Foreskin keratinocyte (primary cell): ENCODE measurements at places on chromosomes 2 and 18. TPM values are rescaled to one million over a fixed set of nuclear protein-coding genes. Genes with fewer than 3 reads are reported as not detected.
A peak's percentile ranks its signal among the peaks of the same experiment; 100 is the strongest.

NR4A2 gene
- total RNA-seq = 0.31 and 0.32 TPM in 2 replicates

REG3A gene
- not detected in 2 replicates for total RNA-seq

FHOD3 gene
- total RNA-seq = 12.7 and 13.9 TPM in 2 replicates

PSMA8 gene
- total RNA-seq = not detected in 2 replicates

GRCh38 chr2:191800874-191801273, 46.0 kb downstream of the CAVIN2 start:
- DNase-seq = peak; percentile 47

GRCh38 chr18:76432274-76432755, 62.7 kb downstream of the ZNF516 start:
- DNase-seq = no peak

GRCh38 chr18:57780706-57781347, 22.3 kb downstream of the ATP8B1 start:
- peak; percentile 47 for DNase-seq

- DNase-seq = no peak
These were observed 201.8 kb upstream of the LYPD1 start for GRCh38 chr2:132871831-132872230.

DNA sequence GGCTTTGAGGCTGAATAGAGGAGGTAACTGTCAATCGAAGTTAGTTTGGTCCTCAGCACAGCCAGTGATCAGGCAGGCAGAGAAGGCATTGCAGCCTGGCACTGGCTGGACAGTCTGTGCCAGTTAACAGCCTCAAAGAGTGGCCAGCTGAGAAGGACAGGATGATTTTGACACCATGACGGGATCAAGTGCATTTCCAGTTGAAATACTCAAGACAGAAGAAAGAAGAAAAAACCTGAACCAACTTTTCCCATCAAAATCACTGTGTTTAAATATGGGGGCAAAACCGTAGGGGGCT, 96.7 kb upstream of the ZCCHC2 start:
- no peak for DNase-seq

DNA sequence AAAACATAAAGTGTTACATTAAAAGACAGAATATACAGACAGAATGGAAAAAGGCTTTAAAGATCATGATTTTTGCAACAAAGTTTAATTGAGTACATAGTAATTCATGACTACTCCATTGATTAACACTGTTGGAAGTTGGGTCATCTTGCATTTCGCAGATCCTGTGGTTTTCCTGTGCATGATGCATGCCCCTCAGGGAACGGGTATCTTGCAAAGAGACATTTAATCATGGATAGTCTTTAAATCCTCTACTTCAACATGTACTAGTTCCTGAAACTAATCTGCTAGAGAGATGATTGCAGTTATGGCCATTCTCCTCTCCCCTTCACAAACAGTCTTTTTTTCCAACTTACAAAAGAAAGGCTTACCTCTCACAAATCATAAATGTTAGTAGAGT, 155.6 kb upstream of the DSEL start:
- peak; percentile 65 for DNase-seq

DNA sequence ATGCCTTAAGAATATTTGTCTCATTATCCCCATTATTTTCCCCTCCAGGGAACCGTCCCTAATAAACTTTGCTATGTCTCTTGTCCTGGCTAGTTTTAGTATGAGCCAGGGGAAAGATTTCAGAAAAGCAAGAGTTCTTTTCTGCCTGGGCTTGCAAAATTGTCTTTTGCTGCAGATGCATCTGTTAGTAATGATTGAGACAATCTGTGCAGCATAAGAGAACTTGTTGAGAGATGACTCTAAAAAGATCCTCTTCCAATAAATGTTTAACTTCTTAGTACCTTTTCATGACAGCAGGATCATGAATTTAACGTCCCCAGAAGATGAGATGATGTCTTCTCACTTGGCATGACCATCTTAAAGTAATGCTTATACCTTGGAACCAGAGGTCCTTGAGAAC, 172.5 kb upstream of the CREB1 start:
- peak; percentile 39 for DNase-seq

DNA sequence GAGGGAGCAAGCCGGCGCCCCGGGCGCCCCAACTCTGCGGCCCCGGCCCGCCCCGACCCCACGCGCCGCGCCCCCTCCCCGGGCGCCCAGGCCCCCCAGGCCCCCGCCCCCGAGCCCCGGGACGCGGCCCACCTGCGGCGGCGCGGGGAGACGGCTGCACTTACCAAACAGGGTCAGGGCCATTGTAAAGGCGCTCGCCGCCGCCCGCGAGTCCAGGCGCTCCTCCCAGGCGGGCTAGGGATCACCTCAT, 526 bp downstream of the CHN1 start:
- DNase-seq = no peak

GRCh38 chr2:234630801-234631261, 133.9 kb upstream of the ARL4C start:
- DNase-seq = no peak

GRCh38 chr2:10957391-10957790, 45.7 kb downstream of the KCNF1 start:
- no peak for DNase-seq

DNA sequence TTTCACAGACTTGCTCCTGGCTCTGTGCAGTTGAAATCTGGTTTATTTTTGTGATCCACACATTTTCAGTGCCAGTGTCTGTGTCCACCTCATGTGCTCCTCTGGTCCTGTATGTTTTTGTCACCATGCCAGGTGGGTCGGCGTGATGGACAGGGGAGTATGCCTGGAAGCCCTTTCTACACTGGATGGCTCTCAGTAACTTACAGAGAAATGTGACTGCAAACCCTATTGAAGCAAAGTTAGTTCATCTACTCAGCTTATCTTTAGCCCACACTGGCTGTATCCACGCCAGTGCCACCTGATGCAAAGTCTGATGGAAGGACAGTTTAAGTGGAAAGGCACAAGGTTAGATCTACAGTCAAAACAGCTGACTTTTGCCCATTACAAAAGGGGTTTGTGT, 4.3 kb downstream of the IMPA2 start:
- no peak for DNase-seq

GRCh38 chr18:6269660-6270332, 144.9 kb downstream of the L3MBTL4 start:
- no peak for DNase-seq

DNA sequence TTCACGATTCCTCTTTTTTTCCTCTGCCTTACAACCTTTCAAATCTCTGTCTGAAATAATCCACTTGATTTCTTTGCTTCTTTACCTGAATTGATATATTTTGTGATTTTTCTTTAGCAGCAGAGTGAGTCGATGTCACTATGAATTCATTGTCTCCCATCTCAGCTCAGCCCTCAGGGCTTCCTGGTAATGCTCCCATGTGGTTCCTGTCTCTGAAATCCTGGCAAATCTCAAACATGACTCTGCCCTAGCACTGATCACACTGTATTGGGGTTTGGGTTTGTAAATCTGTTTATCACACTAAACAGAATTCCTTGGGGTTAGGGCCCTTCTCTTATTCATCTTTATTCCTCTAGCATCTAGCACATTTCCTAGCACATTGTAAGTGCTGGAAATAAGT, 43.0 kb upstream of the MSTN start:
- DNase-seq = no peak
